ENCODE measurements at places on chromosomes 3 and 15.

GRCh38 chr15:92801774-92802464 lies 98.2 kb upstream of the CHD2 start:
- DNase-seq = peak; percentile 87
- no peak overlapping the region for H3K4me3 ChIP-seq
- H3K27ac ChIP-seq = peak overlapping the region; percentile 98
- H3K27me3 ChIP-seq = no peaks in the 10 kb centered on the region

GRCh38 chr3:64311424-64312061 lies 86.3 kb upstream of the PRICKLE2 start:
- H3K4me1 ChIP-seq = no peaks in the 10 kb centered on the region
- H3K27ac ChIP-seq = no peak overlapping the region
- H3K27me3 ChIP-seq = no peaks in the 10 kb centered on the region
- H3K4me3 ChIP-seq = no peak overlapping the region
- DNase-seq = no peak
- H3K36me3 ChIP-seq = no peaks in the 10 kb centered on the region

GRCh38 chr15:41935566-41936020 lies 36.8 kb downstream of the EHD4 start:
- H3K4me3 ChIP-seq = no peak overlapping the region
- H3K27ac ChIP-seq = no peak overlapping the region
- H3K4me1 ChIP-seq = peaks cover 44% of the 10 kb centered on the region

GRCh38 chr3:190426806-190427507 lies 22.7 kb downstream of the TMEM207 start:
- H3K27me3 ChIP-seq = no peaks in the 10 kb centered on the region
- no peaks in the 10 kb centered on the region for H3K4me1 ChIP-seq
- H3K36me3 ChIP-seq = no peaks in the 10 kb centered on the region
- no peak for DNase-seq

DNA sequence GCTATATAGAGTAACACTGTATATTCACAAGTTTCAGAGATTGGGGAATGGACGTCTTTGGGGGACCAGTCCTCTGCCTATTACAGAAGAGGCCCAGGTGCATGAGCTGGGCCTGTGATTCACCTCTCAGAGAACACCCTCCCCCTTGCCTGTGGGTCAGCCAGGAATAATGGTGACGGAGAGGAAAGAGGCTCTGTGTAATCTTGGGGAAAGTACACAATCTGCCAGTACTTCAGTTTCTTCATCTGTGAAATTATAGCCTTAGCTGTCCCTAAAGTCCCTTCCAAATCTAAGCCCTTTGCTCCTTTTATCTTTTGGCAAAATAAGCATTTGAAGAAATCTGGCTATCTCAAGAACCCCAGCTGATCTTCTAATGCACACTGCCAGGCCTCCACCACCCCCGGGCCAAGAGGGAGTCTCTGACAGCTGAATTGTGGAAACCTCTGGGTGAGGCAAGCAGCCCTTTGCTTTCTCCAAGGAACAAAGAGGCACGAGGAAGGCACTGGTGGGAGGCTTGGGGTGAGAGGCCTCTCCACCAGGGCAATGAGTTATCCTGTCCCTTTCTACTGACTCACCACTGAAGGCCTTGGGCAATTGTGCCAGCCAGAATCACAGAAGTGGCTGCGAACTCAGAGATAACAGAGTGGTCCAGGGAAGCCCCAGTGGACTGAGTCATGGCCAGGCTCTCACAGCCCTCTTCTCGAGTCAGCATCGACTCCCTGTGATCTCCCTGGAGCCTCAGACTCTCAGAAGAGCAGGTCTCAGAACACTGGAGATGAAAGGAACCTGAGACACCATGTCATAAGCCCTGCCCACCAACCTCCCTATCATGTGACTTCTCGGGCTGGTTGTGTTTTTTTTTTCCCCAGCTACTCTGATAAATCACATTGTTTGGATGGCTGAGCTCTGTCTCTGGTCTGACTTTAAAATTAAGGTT lies 31.8 kb downstream of the CCNL1 start:
- peak overlapping the region; percentile 87 for H3K27ac ChIP-seq
- H3K36me3 ChIP-seq = no peaks in the 10 kb centered on the region
- H3K27me3 ChIP-seq = no peaks in the 10 kb centered on the region
- H3K4me3 ChIP-seq = no peak overlapping the region
- DNase-seq = peak; percentile 77
- peaks cover 25% of the 10 kb centered on the region for H3K4me1 ChIP-seq

DNA sequence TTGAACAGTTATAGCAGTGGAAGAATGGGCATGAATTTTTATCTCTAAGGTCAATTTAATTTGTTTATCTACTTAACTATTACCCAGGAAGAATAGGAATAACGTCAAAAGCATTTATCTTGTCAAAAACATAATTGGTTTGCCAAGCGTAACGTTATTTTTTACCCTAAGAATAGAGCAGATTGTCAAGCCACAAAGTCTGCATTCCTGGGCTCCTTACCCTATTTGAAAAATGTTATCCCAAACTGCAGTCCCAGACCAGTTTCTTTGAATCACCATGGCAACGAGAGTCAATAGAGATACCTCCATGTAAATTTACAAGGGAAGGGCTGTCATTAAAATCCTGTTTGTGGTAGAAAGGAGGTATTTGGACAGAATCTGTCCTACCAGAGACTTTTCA lies 61.1 kb downstream of the CPNE4 start:
- H3K4me1 ChIP-seq = no peaks in the 10 kb centered on the region
- DNase-seq = no peak
- no peaks in the 10 kb centered on the region for H3K36me3 ChIP-seq
- H3K27ac ChIP-seq = no peak overlapping the region
- no peaks in the 10 kb centered on the region for H3K27me3 ChIP-seq

DNA sequence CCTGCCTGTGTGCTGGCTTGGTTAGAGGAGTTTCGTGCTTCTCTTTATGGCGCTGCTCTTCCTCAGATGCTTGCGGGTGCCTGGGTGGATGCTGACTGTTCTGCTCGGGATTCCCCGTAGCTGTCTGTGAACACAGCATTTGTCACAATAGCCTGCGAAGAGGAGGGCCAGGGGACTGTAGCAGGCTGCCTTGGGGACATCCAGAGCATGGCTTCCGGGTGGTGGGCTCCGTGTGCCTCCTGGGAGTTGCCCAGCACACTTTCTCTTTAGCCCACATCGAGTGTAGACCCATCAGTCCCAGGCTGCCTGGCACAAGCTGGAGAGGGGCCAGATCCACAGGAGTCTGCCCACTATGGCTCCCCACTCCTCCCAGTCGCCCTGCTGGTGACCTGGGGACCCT lies 22.4 kb downstream of the LRRK1 start:
- no peaks in the 10 kb centered on the region for H3K36me3 ChIP-seq
- no peak for DNase-seq
- no peak overlapping the region for H3K4me3 ChIP-seq
- H3K27me3 ChIP-seq = no peaks in the 10 kb centered on the region
- H3K27ac ChIP-seq = no peak overlapping the region

GRCh38 chr3:181470349-181470748 lies 241.4 kb upstream of the SOX2 start:
- no peak for DNase-seq
- H3K4me3 ChIP-seq = no peak overlapping the region
- no peak overlapping the region for H3K27ac ChIP-seq
- no peaks in the 10 kb centered on the region for H3K4me1 ChIP-seq
- H3K27me3 ChIP-seq = no peaks in the 10 kb centered on the region

DNA sequence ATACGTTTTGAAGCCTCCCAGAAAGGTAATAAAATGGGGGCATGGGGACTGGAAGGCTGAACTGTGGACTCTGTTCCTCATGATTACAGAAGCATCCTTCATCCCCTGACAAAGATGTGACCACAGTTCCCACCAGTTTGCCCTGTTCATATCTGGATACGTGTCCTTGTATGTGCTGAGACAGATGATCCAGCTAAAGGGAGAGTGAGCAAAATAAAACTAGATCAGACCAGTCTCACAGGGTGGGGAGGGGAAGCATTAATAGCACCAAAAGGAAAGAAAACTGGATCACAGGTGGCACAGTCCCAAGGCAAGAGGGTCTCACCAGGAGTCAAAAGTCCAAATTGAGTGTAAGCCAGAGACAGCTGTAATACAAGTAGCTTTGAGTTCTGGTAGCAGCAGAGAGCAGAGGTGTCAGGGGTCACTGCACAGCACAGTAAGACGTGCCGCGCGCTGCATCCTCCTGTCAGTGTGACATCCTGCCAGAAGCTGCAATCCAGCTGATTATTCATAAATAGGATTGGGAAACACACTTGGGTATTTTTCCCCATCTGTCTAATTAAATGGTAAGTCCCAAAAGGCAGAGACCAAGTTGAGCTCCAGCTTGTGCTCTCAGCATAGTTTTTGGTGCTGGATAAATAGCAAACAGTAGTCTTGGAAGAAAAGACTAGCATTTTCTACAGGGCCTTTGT lies 560.0 kb upstream of the CFAP20DC start:
- no peaks in the 10 kb centered on the region for H3K4me1 ChIP-seq
- no peak for DNase-seq
- no peaks in the 10 kb centered on the region for H3K36me3 ChIP-seq
- no peak overlapping the region for H3K27ac ChIP-seq

DNA sequence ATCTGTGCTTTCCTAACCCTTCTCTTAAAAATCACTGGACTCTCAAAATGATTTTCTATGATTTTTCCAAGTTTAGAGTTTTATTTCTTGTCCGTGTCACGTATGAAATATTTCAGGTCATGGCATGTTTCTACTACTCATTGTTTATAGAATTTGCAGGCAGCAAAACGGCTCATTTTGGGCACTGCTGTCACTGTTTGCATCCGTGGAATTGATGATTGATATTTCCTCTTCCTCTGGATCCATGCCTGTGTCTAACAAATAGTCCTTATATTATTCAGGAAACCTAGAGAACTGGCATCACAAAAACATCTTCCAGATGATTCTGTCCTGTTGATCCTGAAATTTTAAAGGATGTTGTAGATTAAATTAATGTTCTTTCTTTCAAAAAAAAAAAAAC lies 47.6 kb downstream of the LARS2 start:
- no peaks in the 10 kb centered on the region for H3K4me1 ChIP-seq
- H3K27ac ChIP-seq = no peak overlapping the region
- H3K27me3 ChIP-seq = no peaks in the 10 kb centered on the region
- no peaks in the 10 kb centered on the region for H3K36me3 ChIP-seq

DNA sequence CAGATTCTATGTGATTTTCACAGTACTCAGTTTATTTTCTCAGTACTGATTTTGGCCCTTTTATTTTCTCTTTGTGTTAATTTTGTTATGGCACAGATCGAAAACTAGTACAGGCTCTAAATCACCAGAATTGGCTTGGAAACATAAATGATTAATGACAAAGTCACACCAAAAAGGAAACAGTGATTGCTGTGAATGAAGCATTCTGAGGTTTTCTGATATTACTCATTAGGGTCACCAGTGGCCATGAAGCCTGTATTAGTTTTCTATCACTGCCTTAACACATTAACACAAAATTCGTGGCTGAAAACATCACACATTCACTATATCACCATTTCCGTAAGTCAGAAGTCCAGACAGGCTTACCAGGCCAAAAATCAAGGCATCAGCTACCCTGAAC lies 343.0 kb upstream of the THRB start:
- H3K27me3 ChIP-seq = no peaks in the 10 kb centered on the region
- H3K27ac ChIP-seq = no peak overlapping the region
- no peak overlapping the region for H3K4me3 ChIP-seq
- no peaks in the 10 kb centered on the region for H3K36me3 ChIP-seq
- DNase-seq = no peak

GRCh38 chr3:38805004-38805403 lies 11.0 kb downstream of the SCN10A start:
- no peak overlapping the region for H3K27ac ChIP-seq
- no peak for DNase-seq
- H3K4me1 ChIP-seq = no peaks in the 10 kb centered on the region
- no peaks in the 10 kb centered on the region for H3K27me3 ChIP-seq
- no peaks in the 10 kb centered on the region for H3K36me3 ChIP-seq

GRCh38 chr15:101511717-101512116 lies 22.2 kb upstream of the PCSK6 start:
- H3K27ac ChIP-seq = no peak overlapping the region
- no peaks in the 10 kb centered on the region for H3K4me1 ChIP-seq
- H3K27me3 ChIP-seq = no peaks in the 10 kb centered on the region
- no peak overlapping the region for H3K4me3 ChIP-seq

Data from tibial artery (tissue), 4 donors.